ENCODE measurements at places on chromosomes 4 and X.

- DNase-seq, result no peak
These were observed 118.0 kb upstream of the PPARGC1A start for GRCh38 chr4:24007860-24008261.

- no peak for DNase-seq
These were observed 138.8 kb upstream of the BANK1 start for GRCh38 chr4:101651778-101652177.

- DNase-seq, result no peak
These were observed 1.2 kb downstream of the IL15 start for GRCh38 chr4:141637565-141637964.

- DNase-seq, result no peak
These were observed 36.5 kb upstream of the CEP135 start for GRCh38 chr4:55912249-55912648.

DNA sequence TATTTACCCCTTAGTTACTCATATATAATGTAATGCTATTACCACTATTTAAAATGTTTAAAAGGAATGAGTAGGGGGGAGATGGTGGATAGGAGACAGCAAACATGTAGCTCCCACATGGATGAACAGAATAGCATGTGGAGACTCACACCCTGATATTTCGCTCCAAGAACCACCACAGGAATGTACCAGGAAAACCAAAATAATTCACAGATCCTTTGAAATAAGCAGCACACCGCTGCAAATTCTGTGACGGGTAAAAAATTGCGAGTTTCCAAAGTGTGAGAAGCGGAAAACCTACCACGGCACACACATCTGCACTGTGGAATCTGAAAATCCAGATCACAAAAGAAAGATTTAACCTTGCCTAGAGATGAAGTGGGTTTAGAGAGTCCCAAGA, 428.2 kb downstream of the TLL1 start:
- DNase-seq, result no peak

DNA sequence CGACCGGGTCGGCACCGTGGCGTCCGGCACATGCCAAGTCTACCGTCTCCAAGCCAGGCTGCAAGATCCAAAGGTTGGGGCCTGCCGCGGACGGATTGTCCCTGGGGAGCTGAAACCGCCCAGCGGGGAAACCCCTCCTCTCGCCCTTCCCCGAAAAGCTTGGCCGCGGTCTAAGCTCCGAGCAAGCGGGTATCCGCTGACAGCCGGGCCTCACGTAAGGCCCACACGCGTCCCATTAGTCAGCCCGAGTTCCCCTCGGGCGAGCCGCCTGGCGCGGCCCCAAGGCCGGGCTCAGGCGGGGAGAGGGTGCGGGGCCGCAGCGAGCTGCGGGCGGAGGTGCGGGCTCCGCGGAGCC, 6.8 kb upstream of the BCOR start:
- DNase-seq, result no peak

DNA sequence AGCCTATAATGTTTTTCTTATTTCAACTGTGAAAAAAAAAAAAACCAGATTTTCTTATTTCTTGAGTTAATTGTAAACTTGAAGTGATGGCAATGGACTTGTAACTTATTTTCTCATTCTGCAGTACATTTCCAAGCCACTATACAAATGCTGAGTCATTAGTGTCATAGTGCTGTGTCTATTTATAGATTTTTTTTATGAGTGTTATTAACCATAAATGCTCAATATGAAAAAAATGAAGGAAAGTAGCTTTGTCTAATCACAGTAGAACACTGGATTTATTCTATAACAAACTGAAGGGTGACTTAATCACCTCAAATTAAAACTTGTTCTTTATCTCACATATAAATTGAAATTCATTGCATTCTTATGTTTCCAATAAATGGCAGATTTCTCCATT, 718.6 kb downstream of the CCSER1 start:
- no peak for DNase-seq

- no peak for DNase-seq
These were observed 60.7 kb upstream of the LCORL start for GRCh38 chr4:18082236-18082635.

GRCh38 chrX:54208531-54208930, 25.5 kb upstream of the FAM120C start:
- DNase-seq, result no peak

DNA sequence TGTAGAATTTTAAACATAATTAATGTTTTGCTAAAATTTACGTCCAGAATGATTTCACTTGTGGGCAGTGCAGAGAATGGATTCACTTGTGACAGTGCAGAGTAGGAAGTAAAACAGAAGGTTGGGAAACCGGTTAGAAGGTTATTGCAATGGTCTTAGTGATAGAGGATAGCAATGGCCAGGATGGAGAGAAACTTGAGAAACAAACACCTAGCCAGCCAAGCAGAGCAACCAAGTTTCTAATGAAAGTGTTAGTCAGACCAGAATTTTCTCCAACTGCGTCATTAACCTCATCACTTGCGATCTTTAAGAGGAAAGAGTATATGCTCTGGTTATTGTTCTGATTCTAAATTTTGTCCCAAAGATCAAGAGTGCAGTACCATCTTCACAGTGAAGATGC, 50.0 kb upstream of the TBC1D9 start:
- no peak for DNase-seq

GRCh38 chrX:129565046-129565650, 25.1 kb downstream of the OCRL start:
- no peak for DNase-seq

DNA sequence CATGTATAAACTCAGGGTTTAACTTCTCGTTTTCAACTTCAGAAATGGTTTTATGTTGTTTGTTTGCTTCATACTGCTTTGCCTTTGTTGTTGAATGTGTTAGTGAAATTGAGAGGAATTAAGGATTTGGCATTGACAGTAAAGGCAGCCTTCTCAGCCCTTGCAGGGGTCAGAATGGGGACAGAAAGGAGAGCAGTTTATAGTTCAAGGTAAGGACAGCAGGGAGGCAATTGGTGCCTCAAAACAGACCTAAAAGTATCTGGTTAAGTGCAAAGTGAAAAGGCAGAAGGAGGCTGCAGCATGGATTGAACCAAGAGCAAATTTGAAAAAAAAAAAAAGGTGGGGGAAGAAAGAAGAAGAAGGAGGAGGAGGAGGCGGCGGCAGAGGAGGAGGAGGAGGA, 835.0 kb upstream of the ADGRL3 start:
- DNase-seq, result no peak

- no peak for DNase-seq
These were observed 2340.7 kb downstream of the PCDH7 start for GRCh38 chr4:33060674-33061542.

DNA sequence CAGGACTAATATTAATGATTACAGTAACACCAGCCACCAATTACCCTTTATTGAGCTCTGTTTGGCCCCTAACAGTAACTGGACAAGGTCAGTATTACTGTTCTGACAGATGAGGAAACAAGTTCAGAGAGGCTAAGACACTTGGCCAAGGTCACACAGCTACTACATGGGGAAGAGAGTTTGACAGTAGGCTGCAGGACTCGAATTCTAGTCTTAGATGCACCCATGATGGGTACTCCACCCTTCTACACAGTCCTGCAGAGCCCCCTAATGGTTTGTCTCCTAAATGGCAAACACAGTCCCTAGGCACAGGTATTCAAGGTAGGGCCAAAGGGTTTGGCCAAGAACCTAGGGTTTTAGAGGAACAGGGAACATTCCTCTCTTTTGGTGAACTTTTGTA, 93.9 kb downstream of the NSUN7 start:
- no peak for DNase-seq

DNA sequence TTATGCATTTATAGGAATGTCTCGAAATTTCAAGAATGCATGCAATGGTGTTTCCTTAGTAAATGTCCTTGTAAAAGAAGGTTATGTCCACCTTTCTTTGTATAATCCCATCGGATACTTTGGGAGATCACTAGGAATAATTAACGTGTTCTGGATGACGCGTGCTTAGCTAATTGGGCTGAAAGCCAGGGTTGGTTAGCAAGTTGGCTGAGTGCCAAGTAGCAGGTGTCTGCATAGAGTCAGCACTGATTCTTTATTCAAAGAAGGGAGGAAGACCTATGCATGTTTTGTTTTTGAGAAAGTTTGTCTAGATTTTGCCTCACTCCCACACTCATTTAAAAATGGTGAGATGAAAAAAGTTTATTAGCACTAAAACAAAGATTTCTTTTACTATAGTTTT, 144.6 kb downstream of the SOX3 start:
- no peak for DNase-seq

DNA sequence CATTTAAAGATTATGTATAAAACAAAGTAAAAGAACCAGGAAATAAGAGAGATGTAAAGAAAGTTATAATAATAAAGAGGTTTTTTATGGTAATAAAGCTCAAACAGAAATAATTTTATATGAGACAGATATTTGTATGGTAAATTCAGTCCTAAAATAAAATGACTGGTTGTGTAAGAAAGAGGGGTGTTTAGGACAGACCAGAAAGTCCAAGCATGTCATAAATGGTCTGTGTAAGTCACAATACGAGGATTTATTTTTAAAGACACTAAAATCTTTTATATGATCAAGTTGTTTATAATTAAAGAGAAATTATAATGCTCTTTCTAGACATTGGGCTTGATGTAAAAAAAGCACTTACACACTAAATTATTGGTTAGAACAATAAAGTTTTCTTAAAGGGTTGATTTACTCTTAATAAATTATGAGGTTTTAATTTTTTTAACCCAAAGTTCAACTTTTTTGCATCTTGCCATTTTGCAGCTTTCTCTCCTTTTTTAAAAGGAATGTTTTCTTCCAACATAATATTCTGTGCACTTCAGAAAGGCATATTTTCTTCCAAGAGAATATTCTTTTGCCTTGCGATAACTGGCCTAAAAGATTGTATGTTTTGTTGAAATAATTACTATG, 61.9 kb upstream of the TCEAL2 start:
- no peak for DNase-seq

GRCh38 chr4:48184882-48185281, 50.8 kb upstream of the TXK start:
- no peak for DNase-seq

GRCh38 chrX:83508006-83508405, at the start of gene POU3F4:
TSS of gene POU3F4 (plus strand) at chrX:83508290. CDS start at chrX:83508325, 35 bp downstream.
- DNase-seq, result no peak

DNA sequence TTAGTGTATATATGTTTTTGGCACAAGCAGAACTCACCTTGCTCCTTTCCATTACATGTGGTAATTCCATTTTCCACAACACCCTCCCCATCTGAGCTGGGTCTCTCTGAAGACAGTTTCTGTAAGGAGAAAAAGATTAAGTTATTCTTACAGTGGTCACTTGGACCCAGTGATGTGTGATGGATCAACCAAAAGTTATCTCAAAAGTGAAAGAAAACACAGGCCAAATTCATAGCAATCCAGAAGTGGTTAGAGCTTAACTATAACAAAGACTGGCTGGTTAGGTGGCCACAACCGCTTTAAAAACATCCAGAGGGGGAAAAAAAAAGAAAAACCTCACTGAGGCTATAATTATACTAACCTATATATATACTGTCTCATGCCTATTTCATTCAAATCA, 123.7 kb downstream of the AFAP1 start:
- no peak for DNase-seq

DNA sequence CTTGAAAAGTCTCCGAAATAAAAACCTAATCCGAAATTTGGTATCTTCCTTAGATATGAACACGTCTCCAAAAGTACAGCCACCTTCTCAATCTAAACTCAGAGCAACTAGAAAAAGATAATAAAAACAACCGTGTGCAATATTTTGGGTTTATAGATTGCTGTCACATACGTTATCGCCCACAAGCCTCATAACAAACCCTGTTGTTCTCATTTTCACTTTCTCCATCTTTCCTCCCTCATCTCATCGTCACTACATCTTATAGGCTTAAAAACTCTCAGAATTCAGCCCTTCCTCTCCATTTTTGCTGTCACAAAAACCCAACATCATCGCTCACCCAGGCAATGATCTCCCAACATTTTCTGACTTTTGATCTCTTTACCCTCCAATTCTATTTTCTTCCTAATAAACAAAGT, 448 bp upstream of the SCFD2 start:
- no peak for DNase-seq

GRCh38 chr4:155629183-155629825, 37.3 kb upstream of the GUCY1A1 start:
- no peak for DNase-seq

- DNase-seq, result no peak
These were observed 13.7 kb downstream of the IRF2 start for GRCh38 chr4:184460499-184461285.

DNA sequence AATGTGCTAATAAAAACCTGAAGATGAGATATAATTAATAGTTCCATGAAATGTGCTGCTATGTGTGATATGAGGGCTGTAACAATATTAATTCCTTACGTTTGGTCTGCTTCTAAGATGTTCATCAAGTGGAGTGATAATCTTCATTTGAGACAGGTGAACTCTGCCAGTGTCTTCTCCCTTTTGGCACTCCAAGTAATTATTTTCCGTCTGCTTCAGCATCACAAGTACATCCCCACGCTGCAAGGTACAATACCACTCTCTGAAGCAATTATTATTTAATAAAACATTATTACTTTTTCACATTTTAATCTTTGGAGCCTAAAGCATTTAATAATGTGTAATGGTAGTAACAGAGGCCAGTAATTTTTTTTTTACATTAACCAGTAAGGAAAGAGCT, 44.4 kb downstream of the RPS3A start:
- DNase-seq, result no peak

GRCh38 chrX:29851857-29852605, 363.3 kb upstream of the MAGEB2 start:
- DNase-seq, result no peak

- no peak for DNase-seq
These were observed 893.5 kb downstream of the TRIML1 start for GRCh38 chr4:189032606-189033338.

DNA sequence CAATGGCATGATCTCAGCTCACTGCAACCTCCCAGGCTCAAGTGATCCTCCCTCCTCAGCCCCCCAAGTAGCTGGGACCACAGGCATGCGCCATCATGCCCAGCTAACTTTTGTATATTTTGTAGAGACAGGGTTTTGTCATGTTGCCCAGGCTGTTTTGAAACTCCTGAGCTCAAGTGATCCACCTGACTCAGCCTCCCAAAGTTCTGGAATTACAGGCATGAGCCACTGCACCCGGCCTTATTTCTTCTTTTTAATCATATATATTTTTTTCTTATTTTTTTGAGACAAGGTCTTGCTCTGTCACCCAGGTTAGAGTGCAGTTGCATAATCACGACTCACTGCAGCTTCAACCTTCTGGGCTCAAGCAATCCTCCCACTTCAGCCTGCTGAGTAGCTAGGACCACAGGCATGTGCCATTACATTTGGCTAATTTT, 184.0 kb downstream of the TSPAN5 start:
- DNase-seq, result no peak

- DNase-seq, result no peak
These were observed 31.6 kb downstream of the SMIM10L2A start for GRCh38 chrX:135453381-135453780.

DNA sequence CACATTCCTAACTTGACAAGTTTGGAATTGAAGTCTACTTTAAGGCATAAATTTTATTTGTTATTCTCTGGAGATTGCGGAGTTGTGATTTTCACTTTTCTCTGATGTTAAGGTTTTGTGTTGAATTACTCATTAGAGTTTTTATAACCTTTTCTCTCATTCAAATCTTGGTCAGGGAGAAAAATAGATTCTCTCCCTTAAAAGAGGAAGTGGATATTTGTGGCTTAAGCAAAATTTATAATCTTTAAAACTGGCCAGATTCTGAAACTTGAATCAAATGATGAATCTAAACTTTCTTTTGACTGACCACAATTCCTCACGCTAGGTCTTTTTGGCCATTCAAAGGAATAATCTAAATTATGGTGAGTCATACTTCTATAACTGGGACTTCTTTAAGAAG, 361.4 kb downstream of the TEX13C start:
- DNase-seq, result no peak

- no peak for DNase-seq
These were observed 20.3 kb upstream of the VEGFD start for GRCh38 chrX:15404401-15405096.
